ENCODE measurements at places on chromosomes 5 and 9.

DNA sequence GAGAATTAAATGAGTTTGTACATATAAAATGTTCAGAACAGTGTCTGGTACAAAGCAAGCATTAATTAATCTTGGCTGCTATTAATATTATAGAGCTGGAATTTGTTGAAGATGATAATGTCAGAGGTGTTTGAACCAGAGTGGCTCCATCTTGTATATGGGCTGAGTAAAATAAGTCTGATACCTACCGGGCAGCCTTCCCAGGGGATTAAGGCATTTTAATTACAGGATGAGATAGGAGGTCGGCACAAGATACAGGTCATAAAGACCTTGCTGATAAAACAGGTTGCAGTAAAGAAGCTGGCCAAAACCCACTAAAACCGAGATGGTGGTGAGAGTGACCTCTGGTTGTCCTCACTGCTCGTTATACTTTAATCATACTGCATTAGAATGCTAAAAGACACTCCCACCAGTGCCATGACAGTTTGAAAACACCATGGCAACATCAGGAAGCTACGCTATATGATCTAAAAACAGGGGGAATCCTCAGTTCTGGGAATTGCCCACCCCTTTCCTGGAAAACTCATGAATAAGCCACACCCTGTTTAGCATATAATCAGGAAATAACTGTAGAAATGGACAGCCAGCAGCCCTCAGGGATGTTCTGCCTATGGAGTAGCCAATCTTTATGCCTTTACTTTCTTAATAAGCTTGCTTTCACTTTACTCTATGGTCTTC lies 90.2 kb downstream of the PLK2 start:
- no peak for DNase-seq

DNA sequence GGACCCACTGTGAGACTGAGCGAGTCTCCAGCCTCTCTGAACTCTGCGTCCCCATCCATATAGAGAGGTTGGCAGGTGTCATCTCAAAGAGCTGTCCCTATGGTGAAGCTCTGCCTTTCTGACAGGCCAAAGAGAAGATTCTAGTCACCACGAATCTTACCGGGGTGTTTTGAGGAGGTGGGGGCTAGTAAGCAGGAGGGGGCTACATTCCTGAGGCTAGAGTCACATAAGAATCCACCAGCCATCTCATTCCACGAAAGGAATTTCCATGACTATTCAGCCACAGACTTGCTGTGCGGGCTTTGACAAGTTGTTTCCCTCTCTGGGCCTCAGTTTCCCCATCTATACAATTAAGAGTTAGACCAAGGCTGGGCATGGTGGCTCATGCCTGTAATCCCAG lies 16.3 kb downstream of the PDGFRB start:
- no peak for DNase-seq

DNA sequence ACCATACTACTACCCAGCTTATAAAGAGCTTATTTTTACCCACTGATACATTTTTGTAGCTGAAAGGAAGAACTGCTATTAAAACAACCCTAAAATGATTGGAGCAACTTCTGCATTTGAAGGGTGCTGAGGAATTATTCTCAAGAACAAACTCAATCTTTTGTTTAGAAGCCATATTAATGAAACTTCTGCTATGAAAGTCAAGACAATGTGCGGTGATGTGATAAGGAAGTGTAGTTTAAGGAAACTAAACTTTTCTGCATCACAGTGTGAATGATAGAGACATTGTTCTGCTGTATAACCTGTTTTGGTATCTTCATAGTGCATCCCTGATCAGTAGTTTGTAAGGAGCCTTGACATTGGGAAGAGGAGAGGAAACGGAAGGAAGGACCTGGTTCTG lies 408.5 kb downstream of the TMEM38B start:
- no peak for DNase-seq

DNA sequence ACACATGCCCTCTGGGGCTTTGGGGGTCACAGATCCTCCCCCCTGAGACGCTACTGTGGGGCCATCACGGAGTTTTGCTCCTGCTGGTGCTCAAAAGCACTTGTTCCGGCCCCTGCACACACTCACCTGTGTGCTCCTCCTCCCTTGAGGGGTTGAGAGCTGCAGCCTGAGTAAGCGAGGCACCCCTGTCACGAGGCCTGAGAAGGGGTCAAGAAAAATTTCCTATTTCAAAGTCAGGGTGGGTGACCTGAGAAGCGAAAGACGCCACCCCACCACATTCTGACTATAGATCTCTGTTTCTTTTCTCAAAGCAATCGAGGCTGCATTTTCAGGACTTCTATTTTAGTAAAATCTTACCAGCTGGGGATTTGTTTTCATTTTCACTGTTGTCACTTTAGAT lies 138.5 kb downstream of the DCP2 start:
- DNase-seq, result no peak

GRCh38 chr9:130639866-130640555 lies 24.4 kb upstream of the PRDM12 start:
- DNase-seq, result no peak

- no peak for DNase-seq
These were observed 36.3 kb upstream of the STX17 start for GRCh38 chr9:99870126-99870525.

DNA sequence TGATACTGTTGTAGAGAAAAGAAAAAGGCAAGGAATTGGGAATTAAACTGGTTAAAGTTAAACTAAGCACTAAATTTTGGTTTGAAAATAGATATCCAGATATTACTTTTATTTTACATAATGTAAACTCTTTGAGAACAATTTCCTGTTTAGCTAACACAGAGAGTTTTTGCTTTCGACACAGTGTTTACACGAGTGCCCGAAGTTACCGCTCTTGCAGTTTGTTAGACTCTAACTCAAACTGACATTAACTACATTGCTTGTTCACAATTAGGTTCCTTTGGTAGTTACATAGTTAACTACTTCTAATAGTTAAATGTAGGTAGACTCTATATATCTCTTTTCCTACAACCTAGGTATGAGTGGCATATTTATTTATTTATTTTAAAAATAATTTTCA lies 117.1 kb upstream of the CHD1 start:
- no peak for DNase-seq

- no peak for DNase-seq
These were observed at the start of gene NEK6 for GRCh38 chr9:124257844-124258606. Gene NEK6 (plus strand): TSS chr9:124257949. CDS start chr9:124301965, 44,016 bp downstream.

DNA sequence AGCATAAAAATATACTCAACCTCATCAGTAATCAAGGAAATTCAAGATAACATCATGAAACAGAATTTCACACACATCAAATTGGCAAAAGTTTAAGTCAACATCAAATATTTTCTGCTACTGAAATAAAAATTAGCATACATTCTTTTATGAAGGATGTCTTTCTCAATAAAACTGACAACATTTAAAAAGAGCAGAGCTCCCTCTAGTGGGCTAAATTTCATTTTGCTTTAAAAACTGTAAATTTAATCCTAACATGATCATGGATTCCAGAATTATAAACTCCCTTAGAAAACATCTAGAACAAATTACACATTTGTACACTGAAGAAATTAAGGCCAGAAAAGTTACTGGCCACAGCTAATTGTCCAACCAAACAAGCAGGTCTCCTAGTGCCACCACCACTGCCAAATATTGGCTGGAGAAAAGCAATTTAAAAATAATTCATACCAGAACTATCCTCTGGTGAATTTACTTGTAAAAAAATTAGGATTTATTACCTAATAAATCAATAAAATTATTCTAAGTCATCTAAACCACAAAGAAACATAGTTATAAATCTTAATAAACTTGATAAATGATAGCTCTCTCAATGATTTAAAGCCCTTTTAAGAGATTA lies 31.2 kb downstream of the DEPDC1B start:
- no peak for DNase-seq

DNA sequence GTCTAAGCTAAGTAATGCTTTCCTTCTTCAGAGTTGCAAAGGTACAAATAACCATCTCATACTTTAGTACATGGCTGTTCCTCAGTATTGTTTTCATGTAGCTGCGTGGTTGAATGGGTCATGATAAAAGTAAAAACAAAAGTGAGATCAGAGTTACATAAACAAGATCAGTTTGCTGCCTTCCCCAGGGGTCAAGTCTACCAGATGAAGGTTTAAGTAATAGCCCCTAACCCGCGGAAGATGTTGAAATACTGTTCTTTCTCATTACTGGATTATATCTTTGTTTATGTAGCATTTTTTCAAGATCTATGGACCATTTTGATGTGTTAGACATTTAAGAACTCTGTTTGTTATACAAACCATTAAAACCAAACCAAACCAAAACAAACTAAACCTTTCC lies 34.1 kb upstream of the ARRDC3 start:
- no peak for DNase-seq

GRCh38 chr5:45411971-45412612 lies 284.1 kb downstream of the HCN1 start:
- DNase-seq, result no peak

DNA sequence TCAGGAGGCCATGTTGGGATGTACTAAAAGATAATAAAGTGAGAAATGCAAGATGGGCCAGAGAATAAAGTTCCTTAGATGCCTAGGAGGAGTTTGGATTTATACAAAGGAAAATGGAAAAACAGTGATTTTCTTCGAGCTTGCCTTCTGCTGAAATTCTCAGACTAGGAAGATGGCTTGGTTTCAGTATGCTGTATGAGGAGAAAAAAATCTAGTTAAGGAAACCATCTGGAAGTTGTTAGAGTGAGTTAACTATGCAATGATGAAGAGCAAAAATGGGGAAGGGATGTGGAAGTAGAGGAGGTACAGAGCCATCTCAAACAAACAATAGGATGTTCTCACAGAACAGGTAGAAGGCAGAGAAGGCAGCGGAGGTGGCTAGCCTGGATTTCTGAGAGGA lies 162.9 kb upstream of the FTMT start:
- no peak for DNase-seq

- no peak for DNase-seq
These were observed 68.3 kb downstream of the LPAR1 start for GRCh38 chr9:110969971-110970386.

GRCh38 chr5:168991311-168991710 lies 309.6 kb downstream of the SLIT3 start:
- DNase-seq, result no peak

GRCh38 chr5:149355688-149356087 lies 2.2 kb upstream of the PCYOX1L start:
- DNase-seq, result no peak

- DNase-seq, result no peak
These were observed 795.0 kb downstream of the DTWD2 start for GRCh38 chr5:118193194-118193905.

- no peak for DNase-seq
These were observed 150.0 kb upstream of the PTCH1 start for GRCh38 chr9:95666785-95667155.

DNA sequence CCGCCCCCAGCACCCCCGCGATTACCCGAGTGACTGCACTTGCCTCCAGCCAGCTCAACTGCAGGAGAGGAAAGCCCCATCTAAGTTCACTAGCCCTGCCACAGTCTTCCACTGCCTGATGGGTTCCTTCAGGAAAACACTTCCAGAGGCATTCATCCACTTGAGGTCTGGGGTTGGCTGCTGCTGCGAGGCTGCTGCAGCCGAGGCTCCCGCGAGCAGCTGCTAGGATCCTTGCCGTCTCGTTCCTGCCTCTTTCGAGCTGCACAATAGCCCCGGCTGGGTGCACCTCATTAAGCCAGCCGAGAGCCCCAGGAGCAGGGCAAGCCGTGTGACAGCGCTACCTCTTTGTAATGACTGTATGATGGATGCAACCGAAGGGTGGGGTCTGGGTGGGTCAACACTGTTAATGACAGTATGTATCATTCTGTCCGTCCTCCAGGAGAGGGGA lies 24.2 kb upstream of the ELAVL2 start:
- no peak for DNase-seq

GRCh38 chr9:9341203-9341602 lies 1271.6 kb downstream of the PTPRD start:
- DNase-seq, result no peak

DNA sequence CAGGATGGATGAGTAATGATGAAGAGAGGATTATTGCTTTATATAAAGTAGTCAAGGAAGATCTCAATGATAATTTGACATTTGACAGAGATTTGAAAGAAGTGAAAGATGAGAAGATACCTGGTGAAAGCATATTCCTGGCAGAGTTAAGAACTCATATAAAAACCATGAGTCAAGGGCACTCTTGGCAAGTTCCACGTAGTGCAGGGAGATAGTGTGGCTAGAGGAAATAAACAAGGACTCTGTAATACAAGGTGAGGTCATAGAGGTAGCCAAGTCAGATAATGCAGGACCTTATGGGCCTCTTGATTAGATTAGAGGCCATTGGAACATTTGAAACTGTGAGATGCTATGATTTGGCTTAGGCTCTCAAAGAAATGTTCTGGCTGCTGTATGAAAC lies 72.3 kb downstream of the HCN1 start:
- DNase-seq, result no peak

DNA sequence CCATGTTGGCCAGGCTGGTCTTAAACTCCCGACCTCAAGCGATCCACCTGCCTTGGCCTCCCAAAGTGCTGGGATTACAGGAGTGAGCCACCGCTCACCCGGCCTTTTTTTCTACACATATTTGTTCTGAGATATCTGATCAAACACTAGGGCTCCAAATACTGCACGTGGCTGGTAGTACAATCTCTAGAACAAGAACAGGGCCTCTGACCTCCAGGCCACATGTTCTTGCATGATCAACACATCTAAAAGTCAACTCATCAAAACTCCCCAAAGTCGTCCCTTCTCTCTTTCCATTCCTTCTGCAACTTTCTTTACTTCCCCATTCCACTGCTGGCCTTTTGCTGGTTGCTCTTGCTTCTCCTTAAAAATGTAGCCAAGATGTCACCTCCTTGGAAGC lies 113.3 kb upstream of the LHFPL2 start:
- DNase-seq, result no peak

GRCh38 chr5:92962752-92963151 lies 618.3 kb downstream of the NR2F1-AS1 start:
- DNase-seq, result no peak

- DNase-seq, result no peak
These were observed 526.0 kb upstream of the ADAMTS16 start for GRCh38 chr5:4614088-4614487.

- DNase-seq, result no peak
These were observed 752.8 kb downstream of the IRX1 start for GRCh38 chr5:4348423-4348822.

GRCh38 chr5:120499876-120500563 lies 35.9 kb downstream of the PRR16 start:
- DNase-seq, result no peak

- no peak for DNase-seq
These were observed 91.1 kb downstream of the SNCAIP start for GRCh38 chr5:122402955-122403685.

GRCh38 chr5:126801992-126802294 lies 25.0 kb downstream of the LMNB1 start:
- no peak for DNase-seq

DNA sequence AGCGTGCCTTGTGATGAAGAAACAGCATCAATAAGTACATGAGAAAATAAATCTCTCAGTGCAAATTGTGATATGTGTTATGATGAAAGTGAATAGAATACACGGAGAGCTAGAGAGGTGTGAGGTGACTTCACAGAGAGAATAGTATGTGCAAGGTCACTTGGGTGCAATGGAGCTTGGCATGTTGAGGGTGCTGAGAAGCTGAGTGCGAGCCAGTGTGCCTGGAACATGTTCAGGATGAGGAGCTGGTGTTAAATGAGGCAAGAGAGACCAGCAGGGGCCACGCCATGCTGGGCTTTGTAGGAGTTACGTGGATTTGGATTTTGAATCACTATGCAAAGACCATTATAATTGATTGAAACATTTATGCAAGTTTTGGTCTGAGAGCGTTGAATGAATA lies 12.8 kb upstream of the RPS23 start:
- no peak for DNase-seq
